Cardiac septum (tissue), 1 donor: ENCODE measurements at places on chromosomes 3 and 15.
A peak's percentile ranks its signal among the peaks of the same experiment; 100 is the strongest.

GRCh38 chr3:44235604-44236484 is 5.8 kb upstream of the TOPAZ1 start:
- peak; percentile 79 for DNase-seq

DNA sequence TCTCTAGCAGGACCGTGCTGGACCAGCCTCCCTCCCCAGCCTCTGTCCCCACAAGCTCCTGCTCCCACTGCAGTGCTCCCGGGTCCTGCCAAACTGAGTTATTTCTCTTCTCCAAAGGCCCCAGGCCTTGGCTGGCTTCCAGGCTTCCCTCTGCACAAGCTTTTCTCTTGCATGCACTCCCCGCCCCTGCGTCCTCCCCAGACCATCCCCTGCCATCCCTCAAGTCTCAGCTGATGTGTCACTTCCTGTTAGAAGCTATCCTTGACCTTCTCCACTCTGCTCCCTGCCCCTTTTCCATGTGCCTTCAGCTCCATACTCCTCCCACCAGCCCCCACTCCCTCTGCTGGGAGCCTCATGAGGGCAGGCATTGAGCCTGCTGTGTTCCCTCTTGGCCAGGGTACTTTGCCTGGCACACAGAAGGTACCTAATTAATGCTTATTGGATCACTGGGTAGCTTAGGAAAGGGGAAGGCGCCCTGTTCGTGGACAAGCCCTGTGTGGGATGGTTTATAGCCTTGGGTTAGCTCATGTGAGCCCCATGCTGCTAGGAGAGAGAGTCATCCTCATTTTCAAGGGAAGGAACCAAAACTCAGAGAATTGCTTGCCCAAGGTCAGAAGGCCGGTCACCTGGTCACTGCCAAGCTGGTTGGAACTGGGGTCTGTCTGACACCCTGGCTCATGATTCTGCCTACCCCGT is 56.4 kb downstream of the FEM1B start:
- DNase-seq: no peak

DNA sequence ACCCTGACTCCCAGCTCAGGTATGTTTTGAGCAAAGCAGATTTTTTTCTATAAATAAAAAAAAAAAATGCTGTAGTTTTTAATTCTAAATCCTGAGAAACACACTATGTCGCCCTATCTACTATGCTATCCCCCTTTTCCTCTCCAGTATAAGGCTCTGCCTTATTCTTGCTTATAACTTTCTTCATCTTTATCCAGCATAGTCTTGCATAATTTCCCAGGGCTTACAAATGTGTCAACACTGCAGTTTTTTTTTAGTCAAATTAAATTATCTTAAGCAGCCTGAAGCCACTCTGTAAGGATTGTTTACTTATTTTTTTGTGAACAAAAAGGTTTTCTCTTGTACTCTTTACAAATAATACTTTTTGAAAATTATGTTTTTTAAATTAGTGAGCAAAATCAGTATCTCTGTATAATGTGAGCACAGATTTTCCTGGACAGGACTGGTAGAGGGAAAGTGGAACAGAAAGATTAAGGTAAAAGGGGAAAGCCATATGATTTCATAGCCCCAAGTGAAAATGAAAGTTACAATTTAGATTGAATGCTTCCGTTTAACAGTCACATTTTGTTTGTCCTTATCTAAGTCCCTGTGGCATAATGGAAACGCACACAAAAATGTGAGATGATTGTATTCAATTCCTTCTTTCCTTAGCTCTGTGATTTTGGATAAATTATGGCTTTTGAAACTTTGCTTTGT is 5.6 kb upstream of the PYDC2 start:
- DNase-seq: no peak

- peak; percentile 38 for DNase-seq
These were observed 129.4 kb downstream of the LRRK1 start for GRCh38 chr15:101048581-101049030.

DNA sequence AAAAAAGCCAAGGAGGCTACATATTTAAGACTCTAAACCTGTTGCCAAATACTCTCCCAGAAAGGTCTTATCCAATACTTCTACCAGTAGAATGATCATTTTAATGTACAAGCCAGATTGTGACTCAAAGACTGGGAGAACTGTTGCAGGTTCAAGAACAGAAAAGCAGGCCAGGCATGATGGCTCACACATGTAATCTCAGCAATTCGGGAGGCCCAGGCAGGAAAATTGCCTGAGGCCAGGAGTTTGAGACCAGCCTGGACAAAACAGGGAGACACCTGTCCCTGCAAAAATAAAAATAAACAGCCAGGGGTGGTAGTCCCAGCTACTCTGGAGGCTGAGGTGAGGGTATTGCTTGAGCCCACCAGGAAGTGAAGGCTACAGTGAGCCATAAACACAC is 17.8 kb upstream of the THUMPD3 start:
- DNase-seq: no peak

GRCh38 chr3:110795163-110795562 is 276.5 kb upstream of the NECTIN3 start:
- no peak for DNase-seq

- no peak for DNase-seq
These were observed 50.3 kb upstream of the TCF12 start for GRCh38 chr15:56868170-56868569.

- no peak for DNase-seq
These were observed 20.9 kb downstream of the KBTBD8 start for GRCh38 chr3:67018789-67019526.

- no peak for DNase-seq
These were observed 723.9 kb upstream of the ZNF385D start for GRCh38 chr3:22474706-22475445.

DNA sequence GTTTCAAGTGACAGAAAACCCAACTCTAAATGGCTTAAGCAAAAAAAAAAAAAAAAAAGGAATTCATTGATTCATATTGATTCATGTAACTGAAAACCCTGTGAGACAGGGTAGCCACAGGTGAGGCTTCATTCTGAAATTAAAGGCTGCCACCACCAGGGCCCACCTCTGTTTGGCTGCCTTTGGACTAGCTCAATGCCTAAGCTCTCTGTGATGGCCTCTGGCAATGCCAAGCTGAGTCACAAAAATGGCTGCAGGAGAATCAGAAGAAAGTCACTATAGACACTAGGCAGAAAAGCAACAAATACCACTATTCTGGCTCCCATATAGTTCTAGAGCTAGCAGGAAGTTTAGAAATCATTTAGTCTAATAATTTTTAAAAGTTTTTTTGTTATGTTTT is 38.2 kb upstream of the GYG1 start:
- no peak for DNase-seq

- DNase-seq: peak; percentile 38
These were observed 1.9 kb upstream of the WNT7A start for GRCh38 chr3:13881536-13882410.

DNA sequence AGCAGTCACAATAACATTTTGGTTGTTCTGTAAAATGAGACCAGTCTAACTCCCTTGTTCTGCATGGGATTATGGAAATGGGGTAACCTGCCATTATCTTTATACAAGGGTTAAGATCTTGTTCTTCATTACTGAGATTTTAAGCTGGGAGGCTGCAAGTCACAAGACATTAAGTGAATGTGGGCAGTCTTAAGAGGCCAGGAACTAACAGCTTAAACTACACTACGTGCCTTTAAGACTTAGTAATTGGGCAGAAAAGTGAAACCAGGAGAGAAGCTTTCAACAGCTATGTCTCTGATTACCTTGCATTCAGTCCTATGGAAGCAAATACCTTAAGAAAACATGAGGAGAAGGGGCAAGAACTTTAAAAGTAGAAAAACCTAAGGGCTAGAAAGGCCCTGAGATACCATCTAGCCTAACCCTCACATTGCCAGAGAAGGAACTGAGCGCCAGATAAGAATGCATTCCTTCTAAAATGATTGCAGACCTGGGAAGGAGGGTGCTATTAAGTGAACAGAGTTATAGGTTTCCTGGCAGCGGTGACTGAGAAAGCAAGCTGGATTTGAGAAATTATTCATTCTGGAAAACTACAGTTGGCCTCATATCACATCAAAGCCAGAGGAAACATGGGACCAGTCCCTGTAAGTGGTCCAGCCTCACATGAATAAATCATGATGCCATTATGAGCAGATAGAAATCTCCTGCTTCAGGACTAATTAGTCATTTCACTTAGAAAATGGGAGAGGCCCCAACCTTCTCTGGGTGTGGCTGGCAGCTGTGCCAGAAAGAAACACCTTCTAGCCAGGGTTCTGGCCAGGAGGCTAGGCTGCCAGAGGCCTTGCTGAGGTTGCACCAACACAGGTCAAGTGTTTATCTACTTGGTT is 32.9 kb downstream of the DAPK2 start:
- no peak for DNase-seq

DNA sequence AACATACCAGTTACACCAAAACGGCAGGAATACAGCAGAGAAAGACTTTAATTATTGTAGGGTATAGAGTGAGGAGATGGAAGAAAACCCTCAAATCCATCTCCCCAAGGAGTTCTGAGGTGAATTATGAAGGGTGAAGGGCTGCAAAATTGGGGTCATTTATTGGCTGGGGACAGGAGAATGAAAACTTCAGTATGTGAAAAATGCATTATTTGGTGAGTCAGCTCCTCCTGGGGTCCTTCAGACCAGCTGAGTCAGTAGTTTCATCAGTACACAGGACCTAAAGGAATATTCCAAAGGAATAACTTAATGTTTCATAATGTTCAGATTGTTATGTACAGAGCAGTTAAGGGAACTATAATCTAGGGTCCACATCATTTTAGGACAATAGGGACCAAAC is 566.0 kb downstream of the GBE1 start:
- DNase-seq: no peak

DNA sequence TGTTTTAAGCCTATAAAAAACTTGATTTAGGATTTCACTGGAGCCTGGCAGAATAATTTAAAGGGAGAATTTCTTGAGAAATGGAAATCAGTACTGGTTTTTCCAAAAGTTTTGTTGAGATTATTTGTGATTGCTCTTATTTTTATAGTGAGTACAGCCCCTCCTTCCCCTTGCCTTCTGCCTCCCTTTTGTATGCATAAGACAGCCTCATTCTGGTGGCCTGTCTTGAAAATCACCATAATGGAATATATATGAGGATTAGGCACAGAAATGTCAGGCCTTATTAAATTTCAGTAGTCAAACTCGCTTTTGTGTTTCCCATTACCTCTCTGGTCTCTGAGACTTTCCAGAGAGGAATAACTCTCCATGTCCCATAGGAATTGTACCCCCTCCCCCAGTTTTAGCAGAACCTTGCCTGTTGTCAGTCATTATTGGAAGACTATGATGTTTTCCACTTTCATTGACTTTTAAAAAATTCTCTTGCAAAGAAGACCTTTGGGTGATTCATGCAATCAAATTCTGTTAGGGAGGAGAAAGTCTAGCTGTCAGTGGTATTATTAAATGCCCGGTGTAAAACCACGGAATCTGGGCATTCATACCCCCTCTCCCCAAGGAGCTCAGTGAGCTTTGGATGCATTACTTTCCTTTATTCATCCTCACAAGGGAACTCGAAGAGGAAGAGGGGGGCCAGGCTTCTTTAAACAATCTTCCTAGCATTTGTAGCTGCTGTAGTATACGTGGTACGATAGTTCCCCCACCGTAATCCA is 171.6 kb upstream of the TSC22D2 start:
- no peak for DNase-seq

- no peak for DNase-seq
These were observed 54.7 kb downstream of the ONECUT1 start for GRCh38 chr15:52735231-52736089.

DNA sequence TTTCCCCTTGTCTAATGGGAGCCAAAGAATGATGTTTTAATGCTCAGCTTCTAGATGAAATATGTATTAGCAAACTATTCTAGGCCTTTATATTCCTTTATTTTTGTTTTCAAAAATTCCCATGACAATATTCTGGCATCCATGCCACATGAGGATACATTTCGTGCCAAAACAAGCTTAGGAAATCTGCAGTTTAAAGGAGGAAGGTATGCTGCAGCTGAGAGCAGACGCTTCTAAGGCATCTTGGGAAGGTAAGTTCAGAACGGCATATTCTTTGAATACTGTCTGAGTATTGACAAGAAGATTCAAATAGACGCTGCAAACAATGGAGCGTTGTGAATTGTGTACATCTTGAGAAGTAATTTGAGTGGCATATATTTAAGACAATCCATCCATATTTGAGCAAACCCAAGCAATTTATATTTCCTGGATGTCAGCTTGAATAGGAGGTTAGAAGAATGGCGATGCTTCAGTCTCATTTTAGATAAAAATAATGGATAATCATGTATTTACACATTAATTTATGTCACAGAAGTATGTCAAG is 158.6 kb downstream of the RAP2B start:
- no peak for DNase-seq

DNA sequence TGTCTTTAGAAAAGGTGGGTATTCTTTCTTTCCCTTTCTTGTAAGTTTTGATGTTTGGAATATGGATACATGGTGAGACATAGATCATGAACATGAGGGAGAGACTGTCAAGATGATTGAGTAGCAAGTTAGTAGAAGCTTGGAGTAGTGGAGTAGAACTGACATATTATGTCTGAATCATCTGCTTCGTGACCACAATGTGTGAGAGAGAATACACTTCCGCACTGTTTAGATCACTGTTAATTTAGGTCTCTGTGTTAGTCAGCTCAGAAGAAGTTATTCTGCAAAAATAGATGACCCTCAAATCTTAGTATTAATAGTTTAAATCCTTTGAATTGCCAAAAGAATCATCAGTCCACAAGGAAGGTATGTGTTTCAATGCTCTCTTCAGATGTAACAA is 151.0 kb downstream of the OXSM start:
- no peak for DNase-seq

- no peak for DNase-seq
These were observed 101.9 kb upstream of the ICE2 start for GRCh38 chr15:60580650-60581376.

- no peak for DNase-seq
These were observed 10.7 kb downstream of the TGFBR2 start for GRCh38 chr3:30617069-30617468.

GRCh38 chr3:156189927-156190326 is 69.5 kb downstream of the KCNAB1 start:
- no peak for DNase-seq

GRCh38 chr3:188212308-188212969 is 58.5 kb downstream of the LPP start:
- DNase-seq: no peak

GRCh38 chr15:75416584-75416983 is 34.9 kb downstream of the SIN3A start:
- DNase-seq: no peak

- no peak for DNase-seq
These were observed 617.6 kb upstream of the ZNF717 start for GRCh38 chr3:76402926-76403325.

GRCh38 chr3:167798443-167798842 is 62.9 kb downstream of the SERPINI1 start:
- no peak for DNase-seq

GRCh38 chr3:4977001-4977852 is 2.0 kb upstream of the BHLHE40 start:
- peak; percentile 94 for DNase-seq

- peak; percentile 91 for DNase-seq
These were observed 740 bp upstream of the ZBTB47 start for GRCh38 chr3:42652611-42653302.

DNA sequence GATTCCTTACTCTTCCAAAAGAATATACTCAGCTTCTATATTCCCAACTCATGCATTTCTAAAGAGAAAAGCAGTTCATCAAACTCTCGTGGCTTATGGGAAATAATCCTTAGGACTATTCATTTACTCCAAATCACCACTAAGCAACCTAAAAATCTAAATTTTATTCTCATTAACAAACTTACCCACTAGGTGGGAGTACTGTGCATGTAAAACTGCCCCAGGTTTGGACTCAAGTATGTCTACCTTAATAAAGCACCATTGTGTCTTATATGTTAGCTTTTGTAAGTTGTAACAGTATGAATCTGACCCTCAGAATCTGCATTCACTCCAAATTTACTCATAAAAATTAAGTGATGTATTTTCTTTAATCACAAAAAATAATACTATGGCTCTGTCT is 25.3 kb downstream of the RAD18 start:
- no peak for DNase-seq
